ENCODE measurements at places on chromosomes 1 and 21.

GRCh38 chr1:44894591-44894990 is 51.5 kb upstream of the PTCH2 start:
- no peak for DNase-seq

- peak; percentile 71 for DNase-seq
Measured at GRCh38 chr1:36156329-36157114, 562 bp downstream of the MAP7D1 start.

DNA sequence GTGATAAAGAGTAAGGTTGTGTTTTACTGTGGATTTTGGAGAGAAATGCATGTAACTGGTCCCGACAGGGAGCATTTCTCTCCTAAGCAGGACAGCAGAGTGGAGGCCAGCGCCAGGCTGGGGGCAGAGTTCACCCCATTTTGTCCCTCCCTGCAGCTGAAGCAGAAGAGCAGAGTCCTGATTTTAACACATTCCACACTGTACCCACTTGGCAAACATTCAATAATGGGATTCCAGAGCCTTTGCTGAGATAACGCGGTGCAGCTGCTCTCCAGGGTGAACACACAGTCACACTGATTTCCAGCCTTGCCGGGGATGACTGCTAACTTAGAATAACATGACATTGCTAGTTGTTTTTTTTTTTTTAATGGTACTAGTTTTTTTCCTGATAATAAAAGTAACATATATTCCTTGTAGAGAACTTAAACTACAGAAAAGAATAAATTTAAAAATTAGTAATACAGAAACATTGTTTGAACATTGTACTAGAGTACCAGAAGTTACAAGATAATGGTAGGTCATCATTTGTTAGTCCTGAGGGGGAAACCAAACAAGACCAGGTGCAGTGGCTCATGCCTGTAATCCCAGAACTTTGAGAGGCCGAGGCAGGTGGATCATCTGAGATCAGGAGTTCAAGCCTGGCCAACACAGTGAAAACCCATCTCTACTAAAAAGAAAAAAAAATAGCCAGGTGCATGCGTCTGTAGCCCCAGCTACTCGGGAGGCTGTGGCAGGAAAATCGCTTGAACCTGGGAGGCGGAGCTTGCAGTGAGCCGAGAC is 77.2 kb downstream of the SCCPDH start:
- no peak for DNase-seq

DNA sequence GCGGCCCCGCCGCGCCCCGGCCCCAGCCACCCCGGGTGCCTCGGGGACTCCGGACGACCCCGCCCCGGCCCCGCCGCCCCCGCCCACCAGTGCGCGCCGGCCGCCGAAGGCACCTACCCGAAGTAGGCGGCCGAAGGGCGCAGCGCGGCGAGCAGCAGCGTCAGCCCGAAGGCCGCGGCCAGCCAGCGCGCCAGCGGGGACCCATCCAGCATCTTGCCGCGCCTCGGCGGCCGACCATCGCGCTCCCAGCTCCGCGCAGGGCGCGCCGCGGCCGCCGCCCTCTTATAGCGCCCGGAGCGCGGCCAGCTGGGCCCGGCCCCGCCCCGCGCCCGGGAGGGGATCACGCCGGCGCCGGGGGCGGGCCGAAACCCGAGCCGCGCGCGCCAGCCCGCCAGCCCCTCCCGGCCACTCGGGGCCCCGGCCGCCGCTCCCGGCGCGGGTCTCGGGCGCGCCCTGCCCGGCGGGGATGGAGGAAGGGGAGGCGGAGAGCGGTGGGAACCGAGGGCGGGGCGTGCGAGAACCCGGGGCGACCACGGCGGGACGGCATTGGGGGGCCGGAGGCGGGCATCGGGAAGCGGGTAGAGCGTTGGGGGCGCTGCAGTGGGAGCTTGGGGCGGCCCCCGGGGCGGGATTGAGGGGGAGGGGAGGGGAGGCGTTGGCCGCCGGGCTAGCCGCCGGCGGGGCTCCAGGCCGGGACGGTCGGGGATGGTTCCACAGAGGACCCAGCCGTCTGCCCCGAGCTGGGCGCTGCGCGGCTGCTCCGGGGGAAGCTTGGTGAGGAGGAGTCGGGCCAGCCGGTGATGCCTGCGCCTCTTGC is at the start of gene WNT9A:
Gene WNT9A (minus strand): TSS at position 257 of the 817 bp plus-strand sequence. CDS start 45 bp downstream, at position 212.
- DNase-seq = no peak

GRCh38 chr1:109658533-109659042 is 2.7 kb downstream of the GSTM4 start:
- no peak for DNase-seq
